ENCODE measurements at places on chromosomes 4 and X.

DNA sequence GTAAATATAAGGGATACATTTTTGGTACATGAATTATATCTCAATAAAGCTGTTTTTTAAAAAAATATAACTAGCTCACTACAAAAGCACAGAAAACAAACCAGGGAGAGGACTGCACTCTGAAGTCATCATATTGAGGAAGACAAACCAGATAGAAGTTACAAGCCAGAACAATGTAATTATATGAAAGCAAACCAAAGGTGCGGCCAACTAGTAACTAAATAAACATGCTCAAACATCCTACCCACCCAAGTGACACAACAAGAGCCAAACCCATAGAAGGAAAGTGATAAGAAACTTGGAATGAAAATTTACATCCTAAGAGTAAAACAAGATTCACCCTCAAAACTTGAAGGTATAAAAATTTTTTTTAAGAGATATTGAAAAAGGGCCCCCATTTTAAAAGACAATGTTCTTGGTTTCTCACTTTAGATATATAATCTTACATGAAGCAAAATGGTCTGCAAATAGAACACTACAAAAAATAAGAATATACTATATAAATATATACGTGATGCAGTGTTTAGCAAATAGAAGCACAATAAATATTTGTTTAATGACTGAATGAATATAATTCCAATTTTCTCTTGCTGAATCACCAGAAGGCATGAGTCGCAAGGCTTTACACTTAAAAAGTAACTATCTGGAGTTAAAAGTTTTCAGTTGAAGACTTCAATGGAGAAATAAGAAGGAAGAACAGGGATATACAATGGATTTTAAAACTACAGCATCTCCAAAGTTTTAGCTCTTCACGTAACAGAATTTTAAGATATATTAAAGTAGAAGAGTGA, 4.0 kb upstream of the SH3D19 start:
- DNase-seq, result no peak

GRCh38 chr4:148052448-148052847, 320.6 kb downstream of the ARHGAP10 start:
- DNase-seq, result no peak

- no peak for DNase-seq
These were observed 211.5 kb downstream of the PDGFRA start for GRCh38 chr4:54440394-54441136.

DNA sequence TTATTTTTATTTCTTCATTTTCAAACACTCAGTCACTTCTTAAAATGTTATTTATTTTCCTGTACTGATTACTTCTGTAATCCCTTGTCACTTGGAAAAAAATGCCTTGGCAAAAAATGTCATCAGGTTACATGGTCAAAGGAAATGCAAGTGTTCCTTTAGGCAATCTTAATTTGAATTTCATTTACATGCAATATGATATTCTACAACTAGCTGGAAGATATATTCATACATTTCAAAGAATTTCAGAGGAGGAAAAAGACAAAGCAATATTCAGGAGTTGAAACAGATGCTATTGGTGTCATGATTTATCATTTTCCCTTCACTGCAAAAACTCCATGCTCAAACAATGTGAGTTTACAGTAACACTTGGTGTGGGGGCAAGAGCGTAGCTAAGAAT, 1316.6 kb downstream of the FSTL5 start:
- DNase-seq, result no peak

- no peak for DNase-seq
These were observed 10.9 kb downstream of the PF4 start for GRCh38 chr4:73970945-73971344.

GRCh38 chr4:17385403-17385802, 126.5 kb downstream of the QDPR start:
- DNase-seq, result no peak

Data from 8988T (cell line).